ENCODE measurements at places on chromosomes 5 and 9.

GRCh38 chr9:114735704-114736103 lies 53.7 kb upstream of the TEX48 start:
- no peak for DNase-seq

- DNase-seq: no peak
These were observed 3.2 kb upstream of the TMEM245 start for GRCh38 chr9:109122726-109123621.

DNA sequence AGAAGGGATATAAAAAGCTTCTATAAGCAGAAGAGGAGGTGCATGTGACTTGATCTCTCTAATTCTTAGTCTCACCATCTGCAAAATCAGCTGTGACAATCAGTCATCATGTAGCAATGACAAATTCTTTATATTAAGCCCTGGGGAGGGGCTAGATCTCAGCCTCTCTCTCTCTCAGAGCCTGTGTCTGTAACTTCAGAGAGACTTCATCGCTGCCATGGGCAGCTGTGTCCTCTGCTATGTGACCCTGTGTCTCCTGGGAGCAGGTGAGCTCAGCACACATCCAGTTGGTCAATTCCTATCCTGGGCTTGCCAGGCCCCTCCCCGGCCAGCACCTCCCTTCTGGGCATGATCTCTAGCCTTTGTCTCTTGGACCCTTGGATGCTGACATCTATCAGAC lies 109.6 kb downstream of the ANKRD18B start:
- DNase-seq: no peak

- DNase-seq: no peak
These were observed 27.5 kb downstream of the FNBP1 start for GRCh38 chr9:130015353-130016019.

- no peak for DNase-seq
These were observed 26.1 kb downstream of the CHD1 start for GRCh38 chr5:98902733-98903132.

DNA sequence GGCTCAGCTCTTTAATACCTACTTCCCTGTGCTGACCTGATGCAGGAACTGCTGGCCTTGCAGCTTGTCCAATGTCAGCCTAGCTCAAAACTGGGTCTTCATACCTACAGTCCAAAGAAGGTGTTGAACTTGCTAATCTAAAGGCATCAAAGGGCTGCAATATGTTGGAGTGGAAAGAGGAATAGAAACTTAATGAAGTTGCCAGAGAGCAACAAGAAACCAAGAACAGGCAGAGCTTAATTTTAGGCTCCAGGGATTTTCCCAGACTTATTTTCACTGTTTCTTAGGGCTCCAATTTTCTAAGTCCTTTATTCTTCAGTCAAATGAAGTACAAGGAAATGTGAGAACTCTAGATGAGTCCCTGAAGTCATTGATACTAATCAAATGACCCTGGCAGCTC lies 17.6 kb upstream of the ERCC6L2 start:
- DNase-seq: no peak

- no peak for DNase-seq
These were observed 3.4 kb downstream of the PCDHGC5 start for GRCh38 chr5:141492168-141492885.
